ENCODE measurements at places on chromosomes 1 and 21.
A peak's percentile ranks its signal among the peaks of the same experiment; 100 is the strongest.

DNA sequence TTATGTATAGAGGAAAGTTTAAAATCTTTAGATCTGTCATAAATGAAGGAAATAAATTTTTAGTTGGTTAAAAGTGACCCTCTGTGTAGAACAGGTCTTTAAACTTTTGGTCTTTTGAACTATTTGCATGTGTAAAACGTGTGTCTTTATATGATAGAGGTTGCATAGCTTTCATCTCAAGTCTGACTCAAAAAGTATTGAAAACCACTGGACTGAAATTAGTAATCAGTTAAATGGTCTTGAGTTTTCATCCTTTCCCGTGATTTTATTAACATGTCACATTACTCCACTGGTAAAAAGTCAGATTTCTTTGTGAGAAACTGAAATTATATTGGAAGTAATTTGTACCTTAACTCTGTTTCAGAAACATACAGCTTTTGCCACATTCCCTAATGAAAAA lies 1.8 kb downstream of the RNPC3 start:
- DNase-seq = no peak

GRCh38 chr1:208536212-208536611 lies 292.0 kb upstream of the PLXNA2 start:
- no peak for DNase-seq

DNA sequence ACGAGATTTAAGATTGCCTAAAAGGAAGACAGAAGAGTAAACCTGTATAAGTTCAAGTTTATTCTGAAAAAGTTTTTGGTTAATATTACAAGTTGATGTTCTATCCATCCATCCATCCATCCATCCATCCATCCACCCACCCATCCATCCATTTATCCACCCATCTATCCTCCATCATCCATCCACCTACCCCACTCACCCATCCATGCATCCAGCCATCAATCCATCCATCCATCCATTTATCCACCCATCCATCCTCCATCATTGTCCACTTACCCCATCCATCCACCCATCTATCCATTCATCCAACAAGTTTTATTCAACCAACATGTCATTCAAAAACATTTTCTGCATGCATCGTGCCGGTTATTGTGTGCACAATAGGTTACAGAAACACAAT lies 89.3 kb downstream of the ZBTB18 start:
- no peak for DNase-seq

- DNase-seq = no peak
Measured at GRCh38 chr1:1861339-1861730, 29.6 kb downstream of the GNB1 start.

DNA sequence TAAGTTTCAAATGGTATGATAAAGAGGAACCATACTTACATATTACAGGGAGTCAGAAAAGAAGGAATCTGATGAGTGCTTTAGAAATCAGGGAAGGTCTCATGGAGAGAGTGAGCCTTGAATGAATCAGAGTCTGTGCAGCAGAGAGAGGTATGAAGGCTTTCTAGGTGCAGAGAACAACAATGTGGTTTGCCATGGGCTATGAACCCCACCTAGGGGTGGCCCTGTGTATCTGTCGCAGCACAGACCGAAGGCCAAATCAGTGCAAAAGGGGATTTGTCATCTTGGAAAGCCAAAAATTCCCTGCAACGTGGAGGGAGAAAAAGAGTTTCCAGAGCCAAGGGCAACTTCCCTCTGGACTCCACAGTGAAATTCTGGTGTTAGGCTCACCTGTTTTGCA lies 3.5 kb downstream of the PAPPA2 start:
- DNase-seq = peak; percentile 23

GRCh38 chr1:200670242-200671118 lies 773 bp upstream of the DDX59 start:
- DNase-seq = peak; percentile 46

GRCh38 chr21:31493350-31493880 lies 149.4 kb upstream of the TIAM1 start:
- peak; percentile 23 for DNase-seq

GRCh38 chr1:24963099-24963872 lies 33.2 kb upstream of the RUNX3 start:
- no peak for DNase-seq

GRCh38 chr1:9425859-9426258 lies 113.4 kb upstream of the SLC25A33 start:
- DNase-seq = no peak

DNA sequence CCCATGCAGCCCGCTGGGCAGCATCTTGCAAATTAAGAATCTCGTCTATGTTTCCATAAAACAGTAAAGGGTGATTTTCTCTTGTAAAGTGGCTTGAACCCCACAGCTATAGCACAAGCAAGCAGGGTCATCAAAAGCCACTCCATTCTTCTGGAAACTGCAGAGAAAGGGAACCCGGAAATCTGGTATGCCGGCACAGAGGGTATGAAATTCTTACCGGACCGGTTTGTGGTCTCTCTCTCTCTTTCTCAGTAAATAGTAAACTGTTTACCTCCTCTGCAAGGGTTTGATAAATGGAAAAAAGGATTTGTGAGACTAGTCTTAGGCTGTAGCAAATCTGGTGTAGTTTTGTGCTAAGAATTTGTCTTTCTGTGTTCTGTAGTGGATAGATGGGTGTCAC lies 2.7 kb upstream of the ADSS2 start:
- DNase-seq = no peak

- peak; percentile 8 for DNase-seq
Measured at GRCh38 chr1:56025942-56026341, 553.4 kb downstream of the PLPP3 start.

- peak; percentile 84 for DNase-seq
Measured at GRCh38 chr1:225809842-225810578, at the start of gene EPHX1. EPHX1 (plus strand) TSS chr1:225810124; CDS start chr1:225828730, 18,606 bp downstream.

Measured in SHP77 (cell line).